ENCODE measurements at places on chromosomes 11 and 22. TPM values are rescaled to one million over a fixed set of nuclear protein-coding genes. Genes with fewer than 3 reads are reported as not detected.

Gene TREH
- not detected for total RNA-seq

Gene MAPK8IP1
- total RNA-seq: 10.1 TPM

- no peaks in the 10 kb centered on the region for H3K4me1 ChIP-seq
- no peak overlapping the region for H3K4me3 ChIP-seq
- DNase-seq: no peak
- H3K27ac ChIP-seq: no peak overlapping the region
- no peaks in the 10 kb centered on the region for H3K36me3 ChIP-seq
- H3K27me3 ChIP-seq: peaks cover 79% of the 10 kb centered on the region
Measured at GRCh38 chr22:38941488-38941987, 15.9 kb upstream of the APOBEC3A start.

GRCh38 chr11:15660496-15660895 lies 545.8 kb downstream of the INSC start:
- H3K4me1 ChIP-seq: peaks cover 4% of the 10 kb centered on the region
- no peak overlapping the region for H3K27ac ChIP-seq
- no peak for DNase-seq
- H3K4me3 ChIP-seq: no peak overlapping the region
- no peaks in the 10 kb centered on the region for H3K36me3 ChIP-seq

DNA sequence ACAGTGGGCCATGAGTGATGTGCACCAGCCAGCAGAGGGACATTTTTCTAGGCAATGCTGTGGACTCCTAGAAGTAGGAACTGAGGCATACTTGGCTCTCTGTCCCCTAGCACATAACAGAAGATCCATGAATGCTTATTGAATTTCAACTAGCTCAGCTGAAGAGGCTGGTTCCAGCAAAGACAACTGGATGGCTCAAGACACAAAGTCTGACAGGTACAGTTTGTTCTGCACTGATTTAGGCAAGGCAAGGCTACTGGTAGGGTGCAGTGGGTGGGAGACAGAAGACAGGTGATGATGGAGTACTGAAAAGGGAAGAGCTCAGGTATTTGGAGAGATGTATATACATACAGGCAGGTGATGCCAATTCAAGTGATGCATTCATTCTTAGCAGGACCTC lies 72.4 kb upstream of the USP47 start:
- DNase-seq: no peak
- H3K27ac ChIP-seq: no peak overlapping the region
- H3K27me3 ChIP-seq: peaks cover 81% of the 10 kb centered on the region
- H3K4me3 ChIP-seq: no peak overlapping the region

DNA sequence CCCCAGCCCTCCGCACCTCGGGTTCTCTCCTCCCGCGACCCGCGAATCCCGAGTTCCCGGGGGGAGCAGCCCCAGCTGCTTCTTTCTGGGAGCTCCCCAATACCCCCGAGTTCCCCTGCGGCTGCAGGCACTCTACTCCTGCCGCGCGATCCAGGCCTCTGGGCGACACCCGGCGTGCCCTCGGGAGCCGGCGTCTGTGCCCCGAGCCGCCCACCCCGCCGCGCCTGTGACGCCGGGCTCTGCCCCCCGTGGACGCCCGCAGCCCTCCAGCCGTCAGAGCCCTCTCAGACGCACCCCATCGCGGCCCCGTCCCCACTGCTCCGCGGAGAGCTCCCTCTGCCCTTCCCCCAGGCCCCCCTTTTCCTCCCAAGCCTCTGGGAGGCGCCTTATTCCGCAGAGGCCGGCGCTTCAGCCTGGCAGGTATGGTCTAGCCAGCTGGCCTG lies 422 bp downstream of the GLB1L2 start:
- H3K27ac ChIP-seq: no peak overlapping the region
- peaks cover 67% of the 10 kb centered on the region for H3K27me3 ChIP-seq
- peak overlapping the region; percentile 36 for H3K4me3 ChIP-seq
- no peak for DNase-seq

GRCh38 chr11:26537341-26537740 lies 34.7 kb downstream of the MUC15 start:
- no peak overlapping the region for H3K27ac ChIP-seq
- H3K4me1 ChIP-seq: no peaks in the 10 kb centered on the region
- peaks cover 16% of the 10 kb centered on the region for H3K27me3 ChIP-seq
- H3K4me3 ChIP-seq: no peak overlapping the region
- no peak for DNase-seq
- no peaks in the 10 kb centered on the region for H3K36me3 ChIP-seq

GRCh38 chr22:42841444-42841843 lies 15.6 kb downstream of the ARFGAP3 start:
- H3K27me3 ChIP-seq: no peaks in the 10 kb centered on the region
- peak overlapping the region; percentile 28 for H3K27ac ChIP-seq
- no peak overlapping the region for H3K4me3 ChIP-seq
- no peak for DNase-seq
